ENCODE measurements at places on chromosomes 7 and 10. TPM values are rescaled to one million over a fixed set of nuclear protein-coding genes. Genes with fewer than 3 reads are reported as not detected.
A peak's percentile ranks its signal among the peaks of the same experiment; 100 is the strongest.

DNA sequence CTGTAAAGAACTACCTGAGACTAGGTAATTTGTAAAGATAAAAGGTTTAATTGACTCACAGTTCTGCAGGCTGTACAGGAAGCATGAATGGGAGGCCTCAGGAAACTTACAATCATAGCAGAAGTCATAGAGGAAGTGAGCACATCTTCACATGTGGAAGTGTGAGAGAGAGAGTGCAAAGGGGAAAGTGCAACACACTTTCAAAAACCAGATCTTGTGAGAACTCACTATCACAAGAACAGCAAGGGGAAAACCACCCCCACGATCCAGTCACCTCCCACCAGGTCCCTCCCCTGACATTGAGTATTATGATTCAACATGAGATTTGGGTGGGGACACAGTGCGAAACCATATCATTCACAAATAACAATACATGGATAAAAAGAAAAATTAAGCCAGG, 24.5 kb downstream of the AVL9 start:
- DNase-seq = no peak

Gene GPR37
- 0.13 TPM for total RNA-seq

Gene SFRP4
- 15.0 TPM for total RNA-seq

DNA sequence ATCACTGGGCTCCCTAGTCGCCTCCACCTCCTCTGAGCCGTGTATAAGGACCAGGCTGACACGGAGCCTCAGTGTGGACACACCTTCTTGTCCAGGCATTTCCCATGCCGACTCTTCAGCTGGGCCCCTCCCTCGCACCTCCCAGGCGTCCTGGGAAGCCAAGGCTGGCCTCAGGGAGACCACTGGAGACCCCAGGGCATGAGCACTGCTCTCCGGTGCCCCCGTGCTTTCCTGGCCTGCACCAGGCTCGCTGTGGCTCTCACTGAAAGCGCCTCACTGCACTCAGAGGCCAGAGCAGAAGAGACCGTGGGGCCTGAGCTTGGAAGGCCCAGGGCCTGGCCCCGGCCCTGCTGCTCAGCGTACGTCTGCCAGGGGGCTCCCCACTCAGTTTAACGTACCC, 31.4 kb downstream of the LRRC27 start:
- DNase-seq = peak; percentile 60

DNA sequence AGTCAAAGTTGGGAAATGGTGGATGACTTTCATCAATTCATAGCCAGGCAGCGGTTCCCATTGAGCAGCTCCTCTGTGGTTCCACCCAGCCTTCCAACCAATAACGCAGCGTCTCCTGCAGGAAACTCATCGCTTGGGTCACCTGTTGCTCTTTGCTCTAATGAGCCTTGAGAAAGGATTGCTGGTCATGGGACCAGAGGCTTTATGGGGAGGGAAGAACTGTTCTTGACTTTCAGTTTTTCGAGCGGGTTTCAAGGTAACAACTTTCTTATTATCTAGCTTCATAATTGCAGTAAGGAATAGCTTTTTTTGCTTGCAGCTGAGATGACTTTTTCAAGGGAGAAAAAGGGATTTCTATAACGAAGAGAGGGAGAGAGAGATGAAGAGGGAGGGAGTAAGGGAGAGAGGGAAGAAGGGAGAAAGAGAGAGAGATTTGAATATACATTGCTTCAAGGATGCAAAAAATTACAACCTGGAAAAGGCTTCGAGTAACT, 405 bp upstream of the ENTPD1 start:
- DNase-seq = peak; percentile 87

- DNase-seq = no peak
These were observed 435.8 kb upstream of the MTPN start for GRCh38 chr7:136412952-136413351.

Gene CPVL
- total RNA-seq = 86.9 TPM

Gene KDM7A
- total RNA-seq = 11.8 TPM

- DNase-seq = no peak
These were observed 19.8 kb downstream of the OR2F1 start for GRCh38 chr7:143974459-143974858.

Gene DUSP5
- 29.4 TPM for total RNA-seq

DNA sequence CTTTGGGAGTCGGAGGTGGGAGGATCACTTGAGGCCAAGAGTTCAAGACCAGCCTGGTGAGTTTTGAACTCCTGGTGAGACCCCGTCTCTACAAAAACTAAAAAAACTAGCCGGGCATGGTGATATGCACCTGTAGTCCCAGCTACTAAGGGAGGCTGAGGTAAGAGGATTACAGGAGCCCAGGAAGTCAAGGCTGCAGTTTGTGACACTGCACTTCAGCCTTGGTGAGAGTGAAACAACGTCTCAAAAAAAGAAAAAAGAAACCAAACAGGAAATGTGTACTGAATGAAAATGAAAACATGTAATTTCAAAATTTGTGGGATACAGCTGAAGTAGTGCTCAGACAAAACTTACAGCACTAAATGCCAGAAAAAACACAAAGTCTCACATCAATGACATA, 7.6 kb downstream of the ARHGAP12 start:
- no peak for DNase-seq

- peak; percentile 88 for DNase-seq
These were observed 26.5 kb downstream of the DNAJB12 start for GRCh38 chr10:72328045-72328828.

GRCh38 chr10:91887272-91888076, 21.8 kb downstream of the FGFBP3 start:
- no peak for DNase-seq

Gene CPA5
- not detected for total RNA-seq

Gene STEAP4
- 19.9 TPM for total RNA-seq

Gene SNCG
- 9.3 TPM for total RNA-seq

- DNase-seq = no peak
These were observed 14.1 kb upstream of the DLG5 start for GRCh38 chr10:77940627-77941026.

- DNase-seq = no peak
These were observed 174.4 kb downstream of the CHCHD3 start for GRCh38 chr7:132907380-132907940.

Gene SMIM30
- total RNA-seq = 127 TPM

GRCh38 chr10:95428701-95429100, 132.5 kb downstream of the SORBS1 start:
- DNase-seq = no peak

DNA sequence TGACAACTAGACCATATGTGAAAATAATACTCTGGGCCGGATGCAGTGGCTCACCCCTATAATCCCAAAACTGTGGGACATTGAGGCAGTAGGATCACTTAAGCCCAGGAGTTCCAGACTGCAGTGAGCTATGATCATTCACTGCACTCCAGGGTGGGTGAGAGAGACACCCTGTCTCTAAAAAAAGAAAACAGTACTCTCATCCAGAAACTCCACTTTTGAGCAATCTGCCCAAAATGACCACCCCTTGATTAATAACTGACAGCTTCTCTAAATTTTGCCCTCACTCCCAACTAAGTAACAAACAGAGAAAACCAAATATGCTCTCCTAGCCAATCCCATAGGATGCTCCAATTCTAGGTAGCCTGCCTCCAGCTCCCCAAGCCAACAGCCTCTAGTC, 62.5 kb upstream of the AKR1E2 start:
- no peak for DNase-seq

Gene C10orf105
- not detected for total RNA-seq

DNA sequence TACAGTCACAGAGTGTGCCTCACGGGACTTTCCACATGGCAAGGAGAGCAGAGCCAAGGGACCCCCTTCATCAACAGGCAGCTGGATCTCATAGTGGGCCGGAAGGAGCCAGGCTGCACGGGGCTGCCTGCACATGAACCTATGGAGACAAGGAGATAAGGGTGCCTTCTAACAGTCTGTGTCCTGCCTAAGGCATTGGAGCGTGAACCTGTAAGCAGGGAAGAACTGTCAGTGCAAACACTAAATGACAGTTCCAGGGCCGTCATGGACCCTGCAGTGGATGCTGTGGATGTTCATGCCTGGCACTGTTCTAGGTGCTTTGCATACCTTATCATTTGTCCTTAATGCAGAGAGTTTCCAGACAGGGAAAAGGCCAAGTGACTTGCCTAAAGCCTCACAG, 85.9 kb downstream of the WIPF3 start:
- DNase-seq = no peak

Gene FAM241B
- total RNA-seq = 5.7 TPM

GRCh38 chr10:77832238-77832637, 94.3 kb downstream of the DLG5 start:
- no peak for DNase-seq

Gene GATA3
- total RNA-seq = 1.2 TPM

GRCh38 chr7:123867225-123867624, 22.3 kb downstream of the HYAL4 start:
- DNase-seq = no peak

DNA sequence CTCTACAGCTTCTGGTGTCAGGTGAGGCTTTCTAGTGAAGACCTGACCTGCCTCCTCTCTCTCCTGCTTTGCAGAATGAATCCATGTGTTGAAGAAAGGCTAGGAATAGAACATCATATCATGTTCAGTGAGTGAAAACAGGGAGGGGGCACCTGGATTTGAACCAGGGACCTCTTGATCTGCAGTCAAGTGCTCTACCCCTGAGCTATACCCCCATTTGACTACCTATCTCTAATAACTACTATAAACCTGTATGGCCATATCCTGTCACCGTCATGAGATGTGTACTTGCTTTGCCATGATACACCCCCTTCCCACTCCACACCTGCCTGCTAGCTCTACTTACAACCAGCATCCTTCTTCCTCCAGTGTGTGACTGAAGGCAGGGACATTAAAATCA, 91.3 kb upstream of the ZNF746 start:
- DNase-seq = peak; percentile 33

DNA sequence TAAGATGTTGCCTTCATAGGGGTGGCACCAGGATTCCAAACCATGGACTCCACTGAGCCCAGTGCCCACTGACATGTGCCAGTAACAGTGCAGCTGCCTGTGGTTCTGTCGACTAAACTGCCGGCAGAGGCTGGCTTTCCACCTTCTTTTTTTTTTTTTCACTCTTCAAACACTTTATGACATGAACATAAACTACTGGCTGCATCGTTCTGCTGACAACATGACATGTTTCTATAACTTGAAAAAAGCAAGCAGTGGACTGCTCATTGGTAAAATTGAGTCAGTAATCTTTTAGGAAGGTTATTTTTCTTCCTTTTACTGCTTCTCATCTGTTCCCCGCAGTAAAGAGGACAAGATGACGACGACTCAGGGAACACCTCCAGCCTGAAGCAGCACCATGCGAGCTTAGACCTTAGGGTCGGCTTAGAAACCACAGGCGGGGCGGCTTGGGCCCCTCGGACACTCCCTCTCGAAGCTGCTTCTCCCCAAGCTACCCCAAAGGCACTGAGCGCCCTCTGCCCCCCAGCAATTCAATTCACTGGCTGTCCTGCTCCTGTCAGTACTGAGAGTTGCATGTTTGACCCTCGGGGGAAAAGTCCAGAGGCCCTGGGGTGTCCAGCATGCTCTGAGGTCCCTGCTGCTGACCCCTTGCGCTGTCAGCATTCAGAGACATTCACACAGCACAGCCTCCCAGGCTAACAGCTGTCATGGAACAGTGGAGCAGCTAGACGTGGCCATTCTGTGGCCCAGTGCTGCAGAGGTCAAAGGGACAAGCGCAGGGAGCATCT, 112.5 kb downstream of the EGFR start:
- no peak for DNase-seq

GRCh38 chr7:122309421-122309820, 4.9 kb upstream of the FEZF1 start:
- no peak for DNase-seq

Gene RTKN2
- total RNA-seq = 0.03 TPM

DNA sequence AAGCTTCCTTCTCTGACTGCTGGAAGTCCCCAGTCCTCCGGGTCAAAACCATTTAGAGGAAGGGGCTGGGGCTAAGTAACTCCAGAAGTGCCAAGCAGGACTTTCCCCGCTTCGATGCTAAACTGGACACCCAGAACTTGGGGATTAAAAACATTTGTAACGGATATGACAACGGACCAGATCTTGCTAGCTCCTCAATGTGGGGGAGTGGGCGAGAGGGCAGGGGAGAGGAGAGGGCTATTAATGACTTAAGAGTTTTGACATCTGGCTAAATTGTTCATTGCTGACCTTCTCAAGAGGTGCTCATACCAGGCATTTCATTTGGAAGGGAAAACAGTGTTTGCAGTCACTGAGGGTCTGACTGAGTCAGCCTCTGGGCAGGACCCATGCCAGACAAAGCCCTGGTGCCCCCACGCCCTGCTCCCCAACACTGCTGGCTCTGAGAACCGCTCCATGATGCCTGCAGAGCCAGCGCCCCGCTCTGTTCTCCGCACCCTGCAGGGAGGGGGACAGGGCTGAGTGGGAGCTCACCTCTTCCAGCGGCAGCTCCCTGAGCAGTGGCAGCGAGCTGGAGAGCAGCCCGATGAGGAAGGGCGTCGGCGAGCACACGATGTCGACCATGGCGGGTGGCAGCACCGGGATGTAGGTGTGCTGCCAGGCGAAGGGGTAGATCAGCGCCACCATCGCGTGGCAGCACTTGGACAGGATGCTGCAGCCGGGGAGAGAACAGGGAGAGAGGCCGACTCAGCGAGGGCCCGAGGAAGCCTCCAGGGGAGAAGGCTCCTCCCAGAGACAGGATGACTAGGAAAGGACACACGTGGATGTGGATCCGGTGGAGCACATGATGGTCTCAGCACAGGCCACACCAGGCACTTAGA, 47.7 kb upstream of the MKRN1 start:
- DNase-seq = no peak

Gene DNA2
- 3.5 TPM for total RNA-seq

Gene PKD2L1
- not detected for total RNA-seq

Gene TIAL1
- total RNA-seq = 75.0 TPM

GRCh38 chr7:937856-938484, 16.5 kb downstream of the ADAP1 start:
- no peak for DNase-seq

DNA sequence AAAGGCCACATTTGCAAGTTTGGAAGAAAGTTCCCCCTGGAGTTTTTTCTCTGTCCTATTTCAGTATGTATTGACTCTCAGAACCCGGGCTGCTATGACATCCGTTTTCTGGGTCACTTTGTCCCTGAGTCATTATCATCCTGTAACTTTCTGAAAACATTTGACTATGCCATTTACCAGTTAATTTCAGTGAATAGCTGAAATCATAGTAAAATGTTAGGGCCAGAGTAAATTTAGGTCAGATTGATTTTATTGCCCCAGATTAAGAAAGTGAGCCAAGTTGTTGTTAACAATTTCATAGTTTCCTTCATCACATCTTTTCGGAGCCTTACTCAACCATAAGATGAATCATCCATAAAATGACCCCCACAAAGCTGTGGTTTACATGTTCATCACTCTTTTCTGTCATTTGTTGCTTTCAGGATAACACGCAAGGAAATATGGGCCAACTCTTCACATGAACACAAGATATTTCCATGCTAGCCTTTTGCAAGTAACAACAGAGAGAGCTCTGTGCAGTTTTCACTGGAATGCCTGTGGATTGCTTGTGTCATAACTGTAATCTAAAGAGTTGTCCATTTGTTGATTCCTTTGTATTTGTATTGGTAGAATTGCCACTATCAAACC, 3.9 kb upstream of the MACC1 start:
- DNase-seq = no peak

Gene CDK1
- 0.35 TPM for total RNA-seq

Gene FOXP2
- 1.9 TPM for total RNA-seq

DNA sequence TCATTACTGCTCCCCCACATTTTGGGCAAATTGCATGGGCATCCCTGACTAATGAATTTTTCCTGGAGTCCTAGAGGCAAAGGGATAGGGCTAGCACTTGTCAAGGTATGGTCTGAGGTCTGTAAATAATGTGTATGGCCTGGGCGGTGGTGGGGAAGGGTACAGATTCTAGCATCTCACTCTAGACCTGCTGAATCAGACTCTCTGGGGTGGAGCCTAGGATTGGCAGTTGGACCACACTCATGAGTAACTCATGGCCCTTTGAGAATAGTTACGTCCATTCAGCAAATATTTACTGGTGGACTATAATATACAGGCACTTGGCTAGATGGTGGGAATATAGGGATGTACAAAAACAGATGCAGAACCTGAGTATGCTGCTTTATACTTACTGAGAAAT, 118.0 kb downstream of the CELF2 start:
- no peak for DNase-seq

Gene ASB4
- 1.2 TPM for total RNA-seq
